ENCODE measurements at places on chromosomes 2 and 18.

GRCh38 chr2:232419245-232420072, 12.8 kb downstream of the ALPG start:
- no peak for DNase-seq

DNA sequence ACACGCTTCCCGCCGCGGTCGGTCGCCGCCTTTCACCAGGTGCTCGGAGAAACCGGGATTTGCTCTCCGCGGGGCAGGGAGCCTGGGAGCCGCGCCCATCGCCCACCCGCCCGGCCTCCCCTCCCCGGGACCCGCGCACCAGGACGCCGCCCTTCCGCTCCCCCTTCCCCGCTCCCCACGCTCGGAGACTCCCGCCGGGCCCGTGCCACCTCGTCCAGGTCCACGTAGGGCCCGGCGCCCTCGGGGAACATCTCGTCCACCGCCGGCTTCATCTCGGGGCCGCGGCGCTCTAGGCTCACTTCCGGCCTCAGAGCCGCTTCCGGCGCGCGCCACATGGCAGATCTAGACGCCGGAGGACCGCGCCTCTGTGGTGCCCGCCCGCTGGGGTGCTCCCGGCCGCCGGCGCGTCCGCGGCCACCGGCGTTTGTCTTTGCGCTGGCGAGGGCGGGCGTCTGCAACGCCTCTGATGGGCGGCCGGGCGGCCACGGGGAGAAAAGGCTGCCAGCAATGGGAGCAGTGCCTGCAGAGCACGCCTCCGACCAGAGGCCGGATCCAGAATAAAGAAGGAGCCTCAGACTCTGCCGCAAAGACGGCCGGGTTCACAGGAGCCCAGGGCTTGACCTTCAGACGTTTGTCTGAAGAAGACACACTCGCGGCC, at the start of gene COPS9:
TSS of gene COPS9 (minus strand) at position 293 of the 658 bp plus-strand sequence. CDS start at position 272, 21 bp downstream.
- DNase-seq, result peak; percentile 88

DNA sequence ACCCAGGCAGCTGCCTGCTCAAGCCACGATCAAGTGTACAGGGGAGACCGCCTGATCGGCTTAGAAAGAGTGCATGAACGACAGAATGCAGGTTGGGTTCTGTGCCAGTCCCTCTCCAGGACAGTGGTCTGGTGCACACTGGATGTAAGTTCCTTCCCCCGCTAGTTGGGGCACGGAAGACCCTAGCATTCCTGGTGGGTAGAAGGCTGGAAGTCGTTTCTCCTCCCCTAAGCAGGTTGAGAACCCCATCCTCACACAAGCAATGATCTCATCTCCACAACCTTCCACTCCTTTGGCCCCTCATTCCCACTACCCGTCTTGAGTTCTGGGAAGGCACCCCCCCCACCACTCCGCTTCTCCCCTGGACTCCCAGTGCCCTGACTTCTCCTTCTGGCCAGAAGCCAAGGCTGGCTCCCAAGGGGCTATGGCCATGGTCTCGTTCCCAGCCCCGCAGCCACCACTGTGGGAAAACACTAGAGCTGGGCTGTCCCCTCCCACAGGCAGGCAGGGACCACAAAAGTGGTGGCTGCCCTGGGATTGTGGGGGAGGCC, 1.4 kb upstream of the ANKRD39 start:
- DNase-seq, result no peak

DNA sequence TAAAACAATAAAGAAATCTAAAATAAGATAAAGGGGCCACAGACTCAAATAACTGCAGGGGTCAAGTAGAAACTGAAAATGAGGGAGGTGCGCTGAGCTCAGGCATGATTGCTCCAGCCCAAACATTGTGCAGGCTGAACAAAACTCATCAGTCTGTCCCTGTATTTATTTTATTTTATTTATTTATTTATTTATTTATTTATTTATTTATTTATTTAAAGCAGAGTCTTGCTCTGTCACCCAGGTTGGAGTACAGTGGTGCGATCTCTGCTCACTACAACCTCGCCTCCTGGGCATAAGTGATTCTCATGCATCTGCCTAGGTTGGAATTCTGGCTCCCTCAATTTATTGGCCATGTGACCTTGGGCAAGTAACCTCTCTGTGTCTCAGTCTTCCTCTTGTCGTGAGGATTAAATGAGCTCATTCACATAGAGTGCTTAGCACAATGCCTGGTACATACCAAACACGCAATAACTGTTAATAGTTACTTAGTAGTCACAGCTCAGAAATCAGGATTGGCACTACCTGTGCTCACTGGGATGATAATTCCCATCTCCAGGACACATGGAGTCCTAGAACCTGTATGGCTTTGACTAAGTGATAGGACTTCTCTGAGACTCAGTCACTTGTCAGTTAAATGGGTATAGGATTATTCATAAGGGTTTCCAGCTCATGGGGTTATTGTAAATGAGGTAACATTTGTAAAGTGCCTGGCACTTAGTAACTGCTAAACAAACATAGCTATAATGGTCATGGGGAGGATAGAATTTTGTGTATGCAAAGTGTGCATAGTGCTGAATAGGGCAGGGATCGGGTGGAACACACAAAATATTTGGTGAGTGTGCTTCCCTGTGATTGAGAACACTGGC, 6.0 kb downstream of the SPEG start:
- no peak for DNase-seq

GRCh38 chr18:38847326-38847725, 1281.7 kb upstream of the CELF4 start:
- DNase-seq, result no peak

- DNase-seq, result no peak
Measured at GRCh38 chr2:199433204-199433832, 24.4 kb downstream of the SATB2 start.

DNA sequence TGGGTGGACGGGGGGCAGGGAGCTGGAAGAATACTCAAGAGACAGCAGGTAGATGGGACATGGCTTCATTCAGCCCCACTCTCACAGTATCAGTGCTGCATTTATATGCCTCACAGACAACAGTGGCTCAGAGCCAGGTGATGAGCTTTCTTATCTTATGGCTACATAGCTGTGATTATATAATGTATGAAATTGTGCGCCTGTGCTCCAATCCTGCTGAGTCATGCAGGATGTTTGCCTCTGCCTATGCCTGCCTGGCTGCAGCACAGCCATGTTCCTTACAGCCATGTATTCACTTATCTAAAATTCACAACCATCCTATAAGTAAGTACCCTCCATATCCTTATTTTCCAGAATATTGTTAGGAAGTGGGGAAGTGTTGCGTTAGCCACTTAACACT, 37.7 kb upstream of the RNF103 start:
- no peak for DNase-seq

- DNase-seq, result no peak
Measured at GRCh38 chr18:63505566-63506335, 29.0 kb downstream of the SERPINB5 start.

- no peak for DNase-seq
Measured at GRCh38 chr2:46349115-46349547, 51.9 kb downstream of the EPAS1 start.

DNA sequence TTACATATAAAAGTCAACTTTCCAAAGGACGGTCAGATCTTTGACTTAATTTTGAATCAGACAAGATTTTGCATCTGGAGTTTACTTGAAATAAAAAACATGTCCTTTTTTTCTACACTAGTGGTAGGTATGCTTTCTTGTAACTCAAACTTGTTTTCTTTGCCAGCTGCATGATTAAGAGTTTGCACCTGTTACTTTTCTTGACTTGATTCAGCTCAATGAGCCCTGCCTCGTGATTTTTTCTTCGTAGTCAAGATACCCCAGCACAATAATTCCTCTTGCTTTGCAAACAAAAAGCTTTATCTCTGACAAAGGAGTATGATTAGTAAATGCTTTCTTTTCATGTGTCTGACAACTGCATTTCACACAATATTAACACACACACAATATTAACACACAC, 82.3 kb downstream of the FBXO15 start:
- DNase-seq, result no peak

DNA sequence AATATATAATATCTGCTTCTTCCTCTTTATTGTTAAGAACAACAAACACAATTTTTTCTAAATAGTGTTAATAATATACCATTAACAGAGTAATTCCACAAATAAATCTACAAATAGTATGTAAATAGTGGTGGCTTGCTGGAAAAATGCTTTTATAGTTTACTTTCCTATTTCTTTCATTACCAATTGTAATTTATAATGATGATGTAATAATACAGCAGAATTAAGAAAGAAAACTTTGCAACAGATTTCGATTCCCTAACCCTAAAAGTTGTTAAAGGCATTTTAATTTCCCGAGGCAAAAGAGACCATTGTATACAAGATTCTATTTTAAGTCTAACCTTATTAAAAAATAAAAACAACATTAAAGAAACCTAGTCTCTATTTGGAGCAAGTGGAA, 307.9 kb downstream of the CCDC178 start:
- DNase-seq, result no peak

DNA sequence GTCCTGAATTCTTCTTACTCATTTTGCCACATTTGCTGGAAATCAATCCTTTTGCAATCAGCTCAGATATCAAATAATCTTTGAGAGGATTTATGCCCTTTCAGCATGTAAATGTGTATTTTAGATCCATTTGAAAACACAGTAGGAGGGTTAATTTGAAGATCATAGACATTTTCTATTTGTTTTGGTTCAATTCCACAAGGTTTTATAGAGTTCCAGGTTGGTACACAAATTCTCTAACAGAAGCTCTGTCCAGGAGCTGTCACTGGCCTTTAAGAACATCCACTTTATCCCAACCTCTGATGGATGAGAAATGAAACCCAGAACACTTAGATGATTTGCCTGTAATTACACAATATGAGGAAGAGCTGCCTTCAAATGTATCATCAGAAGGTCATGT, 157.3 kb upstream of the CHAC2 start:
- no peak for DNase-seq

GRCh38 chr2:10255189-10256030, 47.3 kb upstream of the HPCAL1 start:
- DNase-seq, result peak; percentile 26

DNA sequence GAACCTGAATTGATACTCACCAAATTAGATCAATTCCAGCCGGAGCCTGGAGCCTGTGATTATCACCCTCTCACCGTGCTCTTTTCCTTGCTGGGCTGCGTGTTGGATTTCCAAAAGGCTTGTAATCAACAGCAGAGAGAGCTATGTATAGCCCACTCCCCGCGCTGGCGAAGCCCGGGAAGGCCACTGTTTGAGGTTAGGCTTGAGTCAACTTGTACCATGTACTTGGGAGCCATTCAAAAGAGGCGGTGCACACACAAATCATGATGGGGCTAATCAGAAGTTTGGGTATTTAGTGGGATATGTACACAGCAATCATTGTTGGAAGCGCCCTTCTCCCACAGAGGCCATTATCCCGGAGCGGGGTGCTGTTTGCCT, 151.6 kb downstream of the GLI2 start:
- DNase-seq, result no peak

DNA sequence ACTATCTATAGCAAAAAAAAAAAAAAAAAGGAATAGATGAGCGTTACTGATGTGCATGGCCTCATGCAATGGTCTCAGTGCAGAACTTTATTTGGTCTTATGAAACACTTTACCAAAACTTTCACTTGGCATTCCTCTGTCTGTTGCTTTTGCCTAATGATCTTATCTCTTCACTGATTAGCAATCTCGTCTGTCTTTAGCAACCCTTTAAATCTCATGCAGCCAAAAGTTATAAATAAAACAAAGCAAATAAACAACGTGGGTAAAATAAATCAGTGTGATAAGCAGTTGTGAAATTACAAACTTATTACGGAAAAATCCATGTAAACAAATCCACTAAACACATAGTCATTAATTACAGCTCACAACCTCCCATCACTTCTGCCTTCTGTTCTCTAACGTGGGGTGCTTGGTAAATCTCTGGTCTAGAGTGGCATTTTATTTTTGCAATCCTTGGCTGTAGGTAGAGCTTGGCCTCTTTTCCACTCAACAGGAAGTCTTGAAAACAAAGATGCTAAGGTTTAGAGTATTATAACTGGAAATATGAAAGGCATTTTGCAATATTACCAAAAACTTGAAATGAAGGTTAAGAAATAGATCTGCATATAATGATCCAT, 288.0 kb downstream of the AFF3 start:
- DNase-seq, result no peak

DNA sequence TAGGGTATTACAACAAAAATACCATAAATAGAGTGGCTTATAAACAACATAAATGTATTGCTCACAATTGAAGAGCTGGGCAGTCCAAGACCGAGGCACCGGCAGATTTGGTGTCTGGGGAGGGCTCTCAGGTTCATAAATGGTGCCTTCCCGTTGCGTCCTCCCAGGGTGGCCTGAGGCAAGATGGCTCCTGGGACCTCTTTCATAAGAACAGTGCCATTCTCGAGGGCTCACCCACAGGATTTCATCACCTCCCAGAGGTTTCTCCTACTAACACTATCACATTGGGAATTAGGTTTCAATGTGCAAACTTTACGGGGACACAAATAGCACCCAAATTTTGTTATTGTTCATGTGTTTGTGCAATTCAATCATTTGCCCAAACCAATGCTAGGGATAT, 793.5 kb upstream of the HS6ST1 start:
- no peak for DNase-seq

- no peak for DNase-seq
Measured at GRCh38 chr2:49238604-49238960, 84.3 kb upstream of the FSHR start.

- DNase-seq, result no peak
Measured at GRCh38 chr2:125730921-125731320, 925.0 kb upstream of the GYPC start.

- DNase-seq, result peak; percentile 46
Measured at GRCh38 chr2:30721241-30721640, 86.0 kb downstream of the CAPN13 start.

DNA sequence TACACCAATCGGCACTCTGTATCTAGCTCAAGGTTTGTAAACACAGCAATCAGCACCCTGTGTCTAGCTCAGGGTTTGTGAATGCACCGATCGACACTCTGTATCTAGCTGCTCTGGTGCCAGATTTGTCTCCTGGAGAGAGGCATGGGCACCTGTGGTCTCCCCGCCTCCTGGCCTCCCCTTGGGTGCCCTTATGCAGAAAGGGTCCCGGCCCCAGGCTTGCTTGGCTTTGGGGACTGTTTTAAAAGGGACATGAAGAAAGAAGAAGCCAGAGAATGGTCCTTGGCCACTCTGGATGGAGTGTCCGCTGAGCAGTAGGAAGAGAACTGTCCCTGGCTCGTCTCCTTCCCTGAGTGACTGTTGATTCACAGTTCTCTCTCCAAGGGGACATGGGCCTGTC, 11.5 kb upstream of the ALPP start:
- DNase-seq, result no peak

- DNase-seq, result no peak
Measured at GRCh38 chr2:15976354-15976753, 36.0 kb downstream of the MYCN start.

DNA sequence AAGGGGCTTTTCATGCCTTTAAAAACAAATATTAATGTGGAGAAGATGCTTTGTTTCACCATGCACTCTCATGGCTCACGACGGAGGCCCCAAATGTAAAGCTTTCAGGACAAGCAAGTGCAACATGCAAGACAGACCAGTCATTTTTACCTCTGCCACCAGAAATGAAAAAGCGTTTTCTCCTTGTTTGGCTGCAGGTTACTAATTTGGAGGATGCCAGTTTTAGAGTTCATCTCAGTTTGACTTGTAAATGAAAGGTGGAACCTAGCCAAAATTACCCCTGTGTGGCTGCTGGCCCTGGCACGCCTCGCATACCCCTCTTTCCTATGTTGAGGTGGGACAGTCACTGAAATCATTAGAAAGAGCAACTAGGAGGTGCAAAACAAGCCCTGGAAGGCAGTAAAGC, 138.6 kb downstream of the BCL2 start:
- DNase-seq, result no peak

- no peak for DNase-seq
Measured at GRCh38 chr2:138752197-138752956, 27.8 kb downstream of the NXPH2 start.
